ENCODE measurements at places on chromosomes 2 and 18.

GRCh38 chr2:195337597-195337996 lies 319.4 kb upstream of the SLC39A10 start:
- no peak for DNase-seq

DNA sequence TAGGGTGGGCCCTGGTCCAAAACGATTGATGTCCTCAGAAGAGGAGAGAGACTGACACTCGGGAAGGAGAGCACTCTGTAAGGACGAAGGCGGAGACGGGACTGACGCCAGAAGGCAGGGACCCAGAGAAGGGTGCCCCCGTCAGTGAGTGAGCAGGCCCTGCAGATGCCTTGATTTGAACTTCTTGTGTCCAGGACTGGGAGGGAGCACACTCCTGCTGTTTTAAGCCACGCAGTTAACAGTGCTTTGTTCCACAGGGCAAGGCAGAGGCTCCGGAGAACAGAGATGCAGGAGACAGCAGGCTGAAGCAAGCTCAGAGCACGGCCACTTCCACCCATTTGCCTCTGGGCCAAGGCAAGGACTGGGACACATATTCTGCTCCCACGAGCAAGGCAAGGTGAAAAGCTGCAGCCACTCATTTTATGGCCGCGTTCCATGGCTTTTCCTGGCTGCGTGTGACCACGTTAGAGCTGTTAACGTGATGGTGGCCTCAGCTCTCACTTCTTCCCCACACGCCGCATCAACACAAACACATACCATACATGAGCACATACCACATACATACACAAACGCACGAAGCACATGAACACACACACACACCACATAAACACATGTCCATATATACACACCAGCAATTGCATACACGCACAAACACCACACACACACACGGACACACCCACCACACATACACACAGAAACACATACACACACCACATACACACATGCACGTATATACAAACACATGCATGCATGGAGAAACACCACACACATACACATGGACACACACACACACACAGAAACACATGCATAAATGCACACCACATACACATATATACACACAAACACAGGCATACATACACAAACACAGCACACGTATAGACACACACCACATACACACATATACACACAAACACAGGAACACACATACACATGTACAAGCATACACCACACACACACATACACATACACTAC lies 521.0 kb upstream of the MYT1L start:
- no peak for DNase-seq

DNA sequence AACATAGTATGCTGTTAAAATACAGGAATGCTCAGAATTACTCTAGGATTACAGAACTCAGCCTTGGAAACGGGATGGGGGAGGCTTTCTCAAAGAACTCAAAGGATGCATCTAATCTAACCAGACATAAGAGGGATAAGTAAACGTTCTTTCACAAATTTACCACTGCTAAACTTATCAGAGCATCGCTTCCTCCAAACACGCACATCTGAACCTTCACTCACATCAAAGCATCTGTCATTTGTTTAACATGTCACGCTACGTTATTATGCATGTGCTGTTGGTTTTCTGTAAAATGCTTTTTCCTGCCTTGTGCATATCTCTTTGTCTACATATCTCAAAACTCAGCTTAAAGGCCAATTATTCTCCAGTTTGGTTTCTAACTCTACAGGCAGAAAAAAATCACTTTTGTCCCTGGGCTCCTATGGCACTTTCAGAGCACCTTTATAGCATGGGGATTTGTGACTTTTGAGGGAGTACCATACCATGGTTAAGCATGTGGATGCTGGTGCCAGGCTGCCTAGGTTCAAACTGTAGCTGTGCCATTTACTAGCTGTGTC lies 106.7 kb upstream of the FSHR start:
- DNase-seq: no peak

GRCh38 chr2:42249887-42250286 lies 80.7 kb downstream of the EML4 start:
- DNase-seq: no peak

DNA sequence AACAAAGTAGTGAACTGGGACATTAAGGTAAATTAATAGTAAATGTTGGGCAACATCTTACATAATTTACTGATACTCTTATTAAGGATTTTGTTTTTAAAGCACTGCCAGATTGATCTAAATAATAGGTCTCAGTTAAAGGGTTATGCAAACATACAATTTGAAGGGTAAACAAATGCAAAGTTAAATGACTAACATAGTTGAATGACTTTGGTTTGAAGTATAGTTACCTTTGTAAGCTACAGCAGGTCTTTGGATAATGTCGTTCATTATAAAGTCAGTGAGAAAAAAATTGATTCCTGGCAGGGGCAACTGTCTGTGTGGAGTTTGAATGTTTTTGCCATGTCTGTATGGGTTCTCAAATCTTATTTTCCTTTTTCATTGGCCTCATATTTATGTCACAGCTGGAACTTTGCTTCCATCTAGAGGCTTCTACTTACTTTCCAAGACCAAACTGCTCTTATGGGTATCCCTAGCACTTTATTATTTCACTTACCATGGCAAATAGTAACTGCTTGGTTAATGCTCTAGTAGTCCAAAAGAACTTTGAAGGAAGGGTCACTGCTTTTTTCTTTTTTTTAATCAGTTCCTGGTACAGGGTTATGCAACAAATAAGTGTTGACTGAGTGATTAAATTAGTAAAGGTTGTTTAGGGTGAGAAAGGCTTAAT lies 107.8 kb downstream of the NBEAL1 start:
- no peak for DNase-seq

Measured in GM18507 (cell line).